Osteocyte (in vitro differentiated cells): ENCODE measurements at places on chromosomes 16 and 17. TPM values are rescaled to one million over a fixed set of nuclear protein-coding genes. Genes with fewer than 3 reads are reported as not detected.

DNA sequence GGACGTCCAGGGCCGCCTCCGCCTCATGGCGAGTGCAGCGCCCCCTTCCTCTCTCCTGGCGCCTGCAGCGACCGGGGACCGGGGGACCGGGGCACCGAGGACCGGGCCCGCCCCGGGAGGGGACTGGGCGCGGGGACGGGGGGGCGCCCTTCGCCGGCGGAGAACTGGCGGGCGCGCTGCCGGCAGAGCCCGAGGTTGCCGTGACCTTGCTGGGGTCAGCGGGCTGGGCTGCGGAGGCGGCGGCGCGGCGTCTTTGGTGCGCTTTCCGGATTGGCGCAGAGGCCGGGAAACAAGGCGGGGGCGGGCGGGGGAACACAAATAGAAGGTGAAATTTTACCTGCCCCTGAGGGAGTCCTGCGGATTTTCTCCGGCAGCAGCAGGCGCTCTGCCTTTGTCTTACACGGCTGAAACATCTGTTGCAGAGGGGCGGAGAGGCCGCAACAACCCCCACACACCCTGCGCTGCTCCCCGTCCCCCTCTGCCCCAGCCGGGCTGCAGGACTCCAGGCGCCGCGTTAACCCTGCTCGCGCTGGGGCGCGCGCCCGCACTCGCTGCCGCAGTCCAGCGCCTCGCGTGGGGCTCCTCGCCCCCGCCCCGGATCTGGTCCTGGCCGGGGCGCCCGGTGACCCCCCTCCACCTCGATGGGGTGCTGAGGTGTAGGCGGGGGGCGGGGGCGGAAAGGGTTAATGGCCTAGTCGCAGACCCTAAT lies 53.5 kb downstream of the SREBF1 start:
- H3K27ac ChIP-seq = no peak overlapping the region
- H3K27me3 ChIP-seq = no peaks in the 10 kb centered on the region
- no peak for DNase-seq
- no peaks in the 10 kb centered on the region for H3K36me3 ChIP-seq
- peak overlapping the region; percentile 68 for H3K4me3 ChIP-seq

DNA sequence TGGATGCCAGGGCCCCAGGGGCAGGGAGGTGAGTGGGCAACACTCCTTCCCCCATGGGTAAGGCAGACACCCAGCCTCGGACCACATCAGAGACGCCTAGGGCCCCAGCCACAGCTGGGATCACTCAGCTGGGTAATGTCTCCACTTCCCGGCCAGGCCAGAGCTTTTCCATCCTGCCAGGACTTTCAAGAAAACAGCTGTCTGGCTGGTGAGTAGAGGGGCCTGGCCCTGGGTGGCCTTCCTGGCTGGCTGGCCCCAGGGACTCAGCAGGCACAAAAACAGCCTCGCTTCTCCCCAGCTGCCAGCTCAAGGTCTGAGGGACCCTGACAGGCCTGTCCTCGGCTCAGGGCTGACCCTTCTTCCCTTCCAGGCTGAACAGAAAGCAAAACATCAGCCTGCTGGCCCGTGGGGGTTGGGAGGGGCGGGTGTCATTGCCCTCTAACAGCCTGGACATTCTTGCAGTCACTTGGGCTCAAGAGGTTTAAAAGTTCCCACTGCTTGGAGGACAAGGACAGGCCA lies 45.3 kb upstream of the JPH3 start:
- H3K4me3 ChIP-seq = no peak overlapping the region
- H3K36me3 ChIP-seq = no peaks in the 10 kb centered on the region
- H3K4me1 ChIP-seq = peaks cover 38% of the 10 kb centered on the region
- H3K27me3 ChIP-seq = peaks cover 6% of the 10 kb centered on the region

DNA sequence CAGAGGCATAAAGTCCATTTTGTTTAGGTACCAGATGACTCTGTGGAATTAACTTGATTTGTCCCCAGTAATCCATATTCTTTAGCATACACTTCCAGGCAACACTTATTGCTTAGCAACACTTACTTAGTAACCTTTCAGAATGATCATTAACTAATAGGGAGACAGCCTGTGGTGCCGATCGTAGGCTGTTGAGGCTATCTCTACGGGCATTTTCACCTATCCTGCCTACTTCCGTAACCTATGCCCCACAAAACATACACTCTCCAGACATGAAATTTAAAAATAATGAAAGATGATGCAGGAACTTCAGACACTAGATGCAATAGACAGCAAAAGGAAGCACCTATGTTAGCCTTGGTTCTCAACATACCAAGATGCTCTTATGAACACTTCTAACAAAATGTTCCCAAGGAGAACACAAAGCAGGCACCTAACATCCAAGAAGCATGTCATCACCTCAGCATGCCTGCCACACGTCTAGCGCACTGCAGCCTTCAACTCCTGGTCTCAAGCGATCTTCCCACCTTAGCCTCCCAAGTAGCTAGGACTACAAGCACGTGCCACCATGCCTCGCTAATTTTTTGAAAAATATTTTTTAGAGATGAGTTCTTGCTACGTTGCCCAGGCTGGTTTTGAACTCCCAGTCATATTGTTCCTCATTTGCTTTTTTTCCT lies 34.5 kb downstream of the HLF start:
- DNase-seq = no peak
- H3K36me3 ChIP-seq = no peaks in the 10 kb centered on the region
- no peaks in the 10 kb centered on the region for H3K4me1 ChIP-seq

DNA sequence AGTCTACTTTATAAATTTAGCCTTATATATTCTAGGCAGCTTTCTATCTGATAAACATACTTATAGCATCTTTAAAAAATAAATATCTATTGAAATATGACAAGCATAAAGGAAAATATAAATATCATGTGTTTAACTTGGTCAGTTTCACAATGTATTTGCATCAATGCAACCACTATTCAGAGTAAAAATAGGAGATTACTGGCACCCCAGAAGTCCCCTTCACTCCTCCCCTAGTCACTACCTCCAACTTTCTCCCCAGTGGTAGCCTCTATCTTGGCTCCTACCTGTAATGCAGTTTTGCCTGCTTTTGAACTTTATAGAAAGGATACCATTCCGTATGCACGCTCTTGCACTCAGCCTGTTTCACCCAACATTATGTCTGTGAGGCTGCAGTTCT lies 3.2 kb upstream of the NOD2 start:
- no peak overlapping the region for H3K4me3 ChIP-seq
- H3K27ac ChIP-seq = no peak overlapping the region
- no peak for DNase-seq
- H3K4me1 ChIP-seq = peaks cover 11% of the 10 kb centered on the region

GRCh38 chr17:31513731-31514427 lies 122.4 kb downstream of the RAB11FIP4 start:
- H3K4me3 ChIP-seq = no peak overlapping the region
- DNase-seq = no peak
- no peaks in the 10 kb centered on the region for H3K4me1 ChIP-seq
- H3K27ac ChIP-seq = no peak overlapping the region

DNA sequence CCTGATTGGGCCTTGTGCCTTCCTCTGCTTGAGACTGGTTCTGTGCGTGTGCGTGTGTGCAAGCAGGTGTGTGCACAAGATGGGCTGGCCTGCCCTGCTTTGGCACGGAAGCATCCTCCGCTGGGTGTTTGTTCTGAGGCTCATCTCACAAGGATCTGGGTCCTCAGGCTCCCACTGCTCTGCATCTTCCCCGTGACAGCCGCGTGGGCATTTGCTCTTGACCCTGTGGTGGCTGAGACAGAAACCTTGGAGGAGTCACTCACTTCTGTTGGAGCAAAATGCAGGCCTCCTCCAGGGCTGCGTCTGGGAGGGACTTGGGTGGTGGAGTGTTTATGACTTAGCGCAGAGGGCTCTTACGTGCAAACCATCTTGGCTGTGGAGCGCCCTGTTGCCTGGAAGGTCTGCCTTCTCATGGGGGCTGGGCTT lies 119.2 kb downstream of the RPTOR start:
- no peak for DNase-seq
- H3K4me3 ChIP-seq = no peak overlapping the region
- H3K27me3 ChIP-seq = no peaks in the 10 kb centered on the region

- peak overlapping the region; percentile 28 for H3K4me3 ChIP-seq
- H3K27ac ChIP-seq = peak overlapping the region; percentile 72
- peaks cover 74% of the 10 kb centered on the region for H3K4me1 ChIP-seq
- H3K27me3 ChIP-seq = no peaks in the 10 kb centered on the region
- no peak for DNase-seq
- H3K36me3 ChIP-seq = no peaks in the 10 kb centered on the region
These were observed 6.3 kb downstream of the UBE2O start for GRCh38 chr17:76446449-76447231.

DNA sequence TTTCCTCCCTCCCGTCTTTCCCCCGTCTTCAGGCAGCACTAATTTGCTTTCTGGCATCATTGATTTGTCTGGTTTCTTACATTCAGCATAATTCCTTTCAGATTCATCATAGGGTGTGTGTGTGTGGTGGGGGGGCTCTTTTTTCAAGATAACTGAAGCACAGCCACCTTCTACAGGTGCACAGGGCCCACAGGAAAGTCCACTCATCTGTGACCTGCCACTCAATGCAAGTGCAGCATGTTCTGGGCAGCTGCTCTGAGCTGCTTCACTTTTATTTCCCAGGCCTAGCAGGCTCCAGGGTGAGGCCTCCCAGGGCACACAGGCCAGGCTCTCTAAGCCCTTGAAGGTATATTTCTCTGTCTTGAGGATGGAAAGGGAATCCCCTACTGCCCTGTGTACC lies 35.2 kb upstream of the MYH10 start:
- H3K4me1 ChIP-seq = peaks cover 5% of the 10 kb centered on the region
- no peak overlapping the region for H3K4me3 ChIP-seq
- DNase-seq = no peak
- peaks cover 21% of the 10 kb centered on the region for H3K27me3 ChIP-seq
- H3K27ac ChIP-seq = no peak overlapping the region

GRCh38 chr16:65222536-65222935 lies 100.7 kb upstream of the CDH11 start:
- no peaks in the 10 kb centered on the region for H3K4me1 ChIP-seq
- no peaks in the 10 kb centered on the region for H3K36me3 ChIP-seq
- no peak overlapping the region for H3K4me3 ChIP-seq
- DNase-seq = no peak

GRCh38 chr17:79951361-79952264 lies 84.1 kb downstream of the TBC1D16 start:
- H3K36me3 ChIP-seq = peaks cover 9% of the 10 kb centered on the region
- peaks cover 56% of the 10 kb centered on the region for H3K4me1 ChIP-seq
- no peak for DNase-seq
- peak overlapping the region; percentile 40 for H3K4me3 ChIP-seq
- peak overlapping the region; percentile 94 for H3K27ac ChIP-seq
- no peaks in the 10 kb centered on the region for H3K27me3 ChIP-seq

DNA sequence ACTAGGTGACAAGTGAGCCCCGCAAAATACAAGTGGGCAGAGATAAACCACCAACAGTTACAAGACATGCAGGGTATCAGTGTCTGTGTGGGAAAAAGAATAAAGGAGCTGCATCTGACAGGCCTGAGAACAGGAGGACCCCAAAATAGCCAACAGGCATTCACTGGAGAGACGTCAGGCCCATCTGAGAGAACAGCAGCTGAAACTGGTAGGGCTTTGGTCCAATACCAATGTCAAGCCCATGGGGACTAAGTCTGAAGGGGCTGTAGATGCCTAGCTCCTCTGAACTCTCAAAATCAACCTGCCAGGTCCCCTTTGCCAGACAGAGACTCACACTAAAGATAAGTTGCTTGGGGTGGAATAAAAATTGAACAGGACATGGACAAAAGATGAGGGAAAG lies 30.5 kb upstream of the TANC2 start:
- no peak overlapping the region for H3K4me3 ChIP-seq
- H3K27me3 ChIP-seq = peaks cover 32% of the 10 kb centered on the region
- H3K27ac ChIP-seq = no peak overlapping the region
- H3K4me1 ChIP-seq = no peaks in the 10 kb centered on the region
- peaks cover 2% of the 10 kb centered on the region for H3K36me3 ChIP-seq

- H3K36me3 ChIP-seq = no peaks in the 10 kb centered on the region
- no peak overlapping the region for H3K27ac ChIP-seq
- no peak overlapping the region for H3K4me3 ChIP-seq
- no peaks in the 10 kb centered on the region for H3K27me3 ChIP-seq
- H3K4me1 ChIP-seq = peaks cover 38% of the 10 kb centered on the region
- DNase-seq = no peak
These were observed 57.9 kb downstream of the CMIP start for GRCh38 chr16:81502396-81503070.

DNA sequence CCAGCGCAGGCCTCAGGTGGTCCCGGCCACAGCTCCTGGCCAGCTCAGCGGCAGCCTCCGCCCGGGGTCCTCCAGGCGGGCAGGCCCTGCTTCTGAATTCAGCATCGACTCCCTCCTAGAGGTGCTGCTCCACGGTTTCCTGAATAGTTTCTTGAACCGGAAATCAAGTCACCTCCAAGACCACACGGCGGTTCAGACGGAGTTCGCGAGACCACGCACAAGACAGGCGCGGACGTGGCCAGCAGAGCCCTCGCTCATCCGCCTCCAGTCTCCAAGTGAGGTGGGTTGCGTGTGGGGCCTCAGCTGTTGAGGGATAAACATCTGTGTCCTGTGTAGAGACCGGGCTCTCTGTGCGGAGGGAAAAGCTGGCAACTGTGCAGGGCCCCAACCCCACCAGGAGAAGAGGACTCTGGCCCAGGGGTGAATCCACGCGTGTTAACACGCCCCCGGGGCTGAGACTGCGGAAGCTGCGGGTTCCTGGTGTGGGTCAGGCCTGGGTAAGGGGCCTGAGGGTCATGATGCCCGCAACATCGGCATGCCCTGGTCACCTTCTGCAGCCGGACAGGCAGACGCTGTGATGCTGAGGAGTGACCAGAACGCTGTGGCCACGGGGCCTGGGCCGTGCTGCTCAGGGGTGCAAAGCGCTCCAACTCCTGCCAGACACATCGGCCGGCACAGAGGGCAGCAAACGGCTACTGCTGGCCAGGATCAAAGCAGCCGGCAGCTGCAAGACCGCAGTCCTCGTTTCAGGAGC lies 55.0 kb upstream of the METRNL start:
- DNase-seq = no peak
- H3K27me3 ChIP-seq = no peaks in the 10 kb centered on the region
- H3K4me3 ChIP-seq = no peak overlapping the region
- H3K4me1 ChIP-seq = no peaks in the 10 kb centered on the region

GRCh38 chr17:55585629-55586028 lies 74.4 kb upstream of the SMIM36 start:
- no peak for DNase-seq
- H3K4me1 ChIP-seq = no peaks in the 10 kb centered on the region
- no peak overlapping the region for H3K4me3 ChIP-seq
- no peaks in the 10 kb centered on the region for H3K36me3 ChIP-seq
- no peak overlapping the region for H3K27ac ChIP-seq

DNA sequence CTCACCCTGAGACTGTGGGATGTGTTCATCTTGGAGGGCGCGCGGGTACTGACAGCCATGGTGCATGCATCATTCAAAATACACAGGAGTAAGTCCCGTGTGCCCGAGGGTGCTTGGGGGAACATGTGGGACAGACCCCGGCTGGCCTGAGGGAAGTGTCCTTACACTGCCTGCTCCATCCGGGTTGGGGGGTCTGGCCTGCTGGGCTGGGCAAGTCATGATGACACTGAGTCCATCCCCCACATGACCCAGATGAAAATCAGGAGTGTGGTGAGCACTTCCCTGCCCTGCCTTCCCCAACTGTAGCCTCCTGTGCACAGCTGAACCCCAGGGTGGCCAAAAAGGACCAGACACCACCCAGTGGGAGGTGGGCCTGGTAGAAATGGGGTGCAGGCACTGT lies 10.8 kb downstream of the TBC1D26 start:
- peaks cover 18% of the 10 kb centered on the region for H3K4me1 ChIP-seq
- no peaks in the 10 kb centered on the region for H3K36me3 ChIP-seq
- no peak overlapping the region for H3K27ac ChIP-seq

KRT15 gene
- total RNA-seq = not detected in 2 replicates

BRICD5 gene
- total RNA-seq = 6.6 and 10.1 TPM in 2 replicates

HOXB13 gene
- not detected in 2 replicates for total RNA-seq

VASN gene
- 62.7 and 63.1 TPM in 2 replicates for total RNA-seq

MATCAP1 gene
- 26.6 and 35.7 TPM in 2 replicates for total RNA-seq

KRT16 gene
- total RNA-seq = 1.3 and 1.4 TPM in 2 replicates

CCDC154 gene
- 1.0 and 2.5 TPM in 2 replicates for total RNA-seq

CLDN7 gene
- 0.27 and 0.89 TPM in 2 replicates for total RNA-seq
